ENCODE measurements at places on chromosomes 7 and 10.

DNA sequence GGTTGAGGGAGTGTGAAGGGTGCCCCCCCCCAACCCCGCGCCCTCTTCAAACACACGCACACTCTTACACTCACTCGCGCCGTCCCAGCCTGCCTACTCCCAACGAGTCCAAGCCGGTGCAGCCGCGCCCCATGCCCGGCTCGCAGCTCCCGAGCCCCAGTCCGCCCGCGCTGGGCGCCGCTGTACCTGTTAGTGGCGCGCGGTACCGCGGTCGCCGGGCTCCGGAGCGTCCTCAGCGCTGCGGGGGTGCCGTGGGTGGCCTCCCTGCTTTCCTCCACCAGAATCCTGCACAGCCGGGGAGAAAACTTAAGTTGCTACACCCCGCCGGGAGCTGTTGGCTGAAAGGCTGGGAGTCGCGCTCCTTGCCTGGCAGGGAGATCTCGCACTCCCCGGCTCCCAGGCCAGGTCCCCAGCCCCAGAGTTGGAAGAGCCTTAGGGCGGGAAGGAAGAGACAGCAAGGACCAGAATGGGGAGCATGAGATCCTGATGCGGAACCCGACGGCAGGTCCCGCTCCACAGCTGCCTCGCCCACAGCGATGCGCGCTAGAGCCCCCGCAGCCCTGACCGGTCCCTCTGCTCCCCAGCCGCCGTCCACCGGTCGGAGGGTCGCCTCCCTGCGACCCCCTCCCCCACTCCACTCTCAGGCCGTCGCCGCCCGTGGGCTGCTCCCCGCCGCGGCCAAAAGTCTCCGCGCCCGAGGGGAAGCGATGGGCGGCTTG lies 863 bp downstream of the ST8SIA6 start:
- peak; percentile 66 for DNase-seq

DNA sequence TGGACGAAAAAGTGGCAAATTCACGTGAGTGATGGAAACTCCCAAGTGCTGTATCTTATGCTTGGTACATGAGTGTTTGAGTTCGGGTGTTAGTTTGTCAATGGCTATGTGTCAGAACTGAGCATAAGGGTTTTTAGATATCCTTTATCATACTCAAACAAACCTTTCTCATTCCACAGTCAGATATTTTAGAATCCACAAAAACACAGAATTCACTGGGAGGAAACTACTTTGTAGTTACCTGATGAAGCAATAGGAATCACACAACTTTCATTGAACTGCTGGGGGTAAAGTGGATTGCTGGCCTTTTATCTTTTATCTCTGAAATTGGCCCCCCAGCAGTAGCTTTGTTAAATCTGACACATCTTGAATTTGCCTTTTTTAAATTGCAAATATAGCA lies 64.0 kb downstream of the DKK1 start:
- DNase-seq: no peak

- DNase-seq: no peak
These were observed 26.2 kb downstream of the VSTM4 start for GRCh38 chr10:49089152-49089551.

DNA sequence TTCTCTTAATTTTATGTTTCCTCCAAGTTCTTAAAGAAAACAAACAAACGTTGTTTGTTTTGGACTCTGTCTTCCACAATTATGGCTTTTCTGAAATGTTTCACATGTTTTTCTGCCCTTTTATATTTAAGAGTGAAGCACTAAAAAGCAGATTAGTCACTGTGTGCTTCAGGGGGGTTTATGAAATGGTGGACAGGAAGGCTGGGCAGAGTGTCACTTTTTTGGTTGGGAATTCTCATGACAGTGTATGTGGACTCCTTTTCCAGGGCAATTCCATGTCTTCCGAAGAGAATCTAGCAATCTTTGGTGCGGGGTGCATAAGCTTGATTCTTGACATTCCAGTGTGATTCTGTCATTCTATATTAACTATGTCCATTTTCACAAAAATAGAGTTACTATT lies 669.4 kb downstream of the PARD3 start:
- no peak for DNase-seq

- no peak for DNase-seq
These were observed 125.6 kb downstream of the FAM53B start for GRCh38 chr10:124618470-124619073.

- no peak for DNase-seq
These were observed 348.0 kb downstream of the GPAM start for GRCh38 chr10:111835574-111835973.

DNA sequence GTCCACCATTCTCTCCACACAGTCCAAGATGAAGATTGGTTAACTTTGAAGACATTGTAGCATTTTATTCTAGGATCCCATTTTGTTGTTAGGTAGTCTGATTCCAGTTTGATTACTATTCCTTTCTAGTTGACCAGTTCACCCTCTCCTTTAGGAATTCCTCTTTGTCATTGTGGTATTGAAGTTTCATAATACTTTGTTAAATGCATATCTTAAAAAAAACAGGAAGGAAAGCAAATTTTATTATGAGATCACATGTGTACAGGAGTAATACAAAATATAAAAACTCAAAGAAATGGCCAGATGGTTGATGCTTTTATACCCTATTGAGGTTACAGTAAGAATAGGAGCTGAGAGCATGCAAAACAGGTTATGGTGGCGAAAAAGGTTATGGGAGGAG lies 15.5 kb upstream of the SEMA3C start:
- DNase-seq: no peak

- DNase-seq: no peak
These were observed 133.4 kb downstream of the FZD1 start for GRCh38 chr7:91397612-91398011.

GRCh38 chr10:98339799-98340198 lies 71.8 kb upstream of the LOXL4 start:
- DNase-seq: no peak

Measured in bone marrow (tissue), 2 donors.